Stimulated activated CD4-positive, alpha-beta T cell treated with anti-CD3 and anti-CD28 coated beads, Interleukin-1b, Interleukin-23, amount 100 ng/mL, for 24 hours (primary cell): ENCODE measurements at places on chromosomes 1 and 21.

GRCh38 chr1:189158155-189158554 is 1319.5 kb downstream of the BRINP3 start:
- DNase-seq, result no peak

DNA sequence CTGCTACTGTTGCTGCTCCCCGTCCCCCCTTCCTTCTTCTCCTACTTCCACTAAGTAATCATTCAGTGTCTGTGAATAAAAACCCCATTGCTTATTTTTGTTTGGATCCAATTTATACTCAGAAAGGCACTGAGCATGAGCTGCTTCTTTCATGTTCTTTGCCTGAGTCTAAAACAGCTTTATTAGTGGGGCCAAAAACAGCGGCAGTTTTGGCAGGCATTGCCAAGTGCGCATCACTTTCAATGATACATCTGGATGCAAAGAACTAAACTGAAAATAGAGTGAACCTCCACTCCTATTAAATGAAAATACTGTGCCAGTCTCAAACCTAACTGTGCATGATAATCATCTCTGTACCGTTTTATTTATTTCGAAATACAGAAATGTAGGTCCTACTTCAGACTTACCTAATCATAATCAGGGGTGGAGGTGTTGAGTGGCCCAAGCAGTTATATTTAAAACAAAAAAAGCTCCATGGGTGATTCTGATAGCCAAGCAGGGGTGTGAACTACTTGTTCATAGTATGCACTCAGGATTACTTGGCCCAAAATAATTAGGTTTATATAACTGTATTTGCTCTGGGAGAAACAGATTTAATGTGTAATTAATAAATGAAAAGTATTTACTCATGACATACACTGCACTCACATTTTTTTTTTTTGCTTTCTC is 48.4 kb downstream of the NEK7 start:
- DNase-seq, result no peak

DNA sequence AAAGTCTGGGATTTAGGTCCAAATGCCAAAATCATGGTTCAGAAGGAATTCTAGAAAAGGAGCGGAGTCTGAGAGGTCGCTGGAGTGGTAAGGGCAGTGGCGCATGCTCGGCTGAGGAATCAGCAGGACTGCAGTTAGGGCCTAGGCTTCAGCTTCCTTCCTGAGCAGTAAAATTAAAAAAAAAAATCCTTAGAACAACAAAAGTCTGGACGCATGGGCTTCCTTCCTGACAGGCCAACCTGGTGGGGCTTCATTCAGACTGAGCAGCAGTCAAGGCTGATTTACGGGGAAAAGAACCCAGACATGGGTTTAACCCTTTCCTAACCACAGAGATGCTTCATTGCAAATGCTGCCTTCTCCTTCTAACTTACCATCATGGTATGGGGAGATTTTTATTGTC is 17.1 kb downstream of the RNF220 start:
- no peak for DNase-seq

- no peak for DNase-seq
Measured at GRCh38 chr1:154488922-154489321, 13.1 kb upstream of the TDRD10 start.

GRCh38 chr1:107677697-107678096 is 287.3 kb downstream of the VAV3 start:
- DNase-seq, result no peak

DNA sequence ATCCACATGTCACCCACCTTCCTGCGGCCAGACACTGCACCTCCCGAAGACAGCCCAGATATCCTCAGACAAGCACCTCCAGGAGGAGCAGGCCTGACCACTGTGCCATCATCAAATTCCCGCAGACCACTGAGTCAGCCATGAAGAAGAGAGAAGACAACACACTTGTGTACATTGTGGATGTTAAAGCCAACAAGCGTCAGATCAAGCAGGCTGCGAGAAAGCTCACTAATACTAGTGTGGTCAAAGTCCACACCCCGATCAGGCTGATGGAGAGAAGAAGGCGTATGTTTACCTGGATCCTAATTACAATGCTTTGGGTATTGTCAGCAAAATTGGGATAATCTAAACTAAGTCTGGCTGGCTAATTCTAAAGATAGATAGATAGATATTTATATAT is 41.4 kb upstream of the BECN2 start:
- DNase-seq, result no peak

DNA sequence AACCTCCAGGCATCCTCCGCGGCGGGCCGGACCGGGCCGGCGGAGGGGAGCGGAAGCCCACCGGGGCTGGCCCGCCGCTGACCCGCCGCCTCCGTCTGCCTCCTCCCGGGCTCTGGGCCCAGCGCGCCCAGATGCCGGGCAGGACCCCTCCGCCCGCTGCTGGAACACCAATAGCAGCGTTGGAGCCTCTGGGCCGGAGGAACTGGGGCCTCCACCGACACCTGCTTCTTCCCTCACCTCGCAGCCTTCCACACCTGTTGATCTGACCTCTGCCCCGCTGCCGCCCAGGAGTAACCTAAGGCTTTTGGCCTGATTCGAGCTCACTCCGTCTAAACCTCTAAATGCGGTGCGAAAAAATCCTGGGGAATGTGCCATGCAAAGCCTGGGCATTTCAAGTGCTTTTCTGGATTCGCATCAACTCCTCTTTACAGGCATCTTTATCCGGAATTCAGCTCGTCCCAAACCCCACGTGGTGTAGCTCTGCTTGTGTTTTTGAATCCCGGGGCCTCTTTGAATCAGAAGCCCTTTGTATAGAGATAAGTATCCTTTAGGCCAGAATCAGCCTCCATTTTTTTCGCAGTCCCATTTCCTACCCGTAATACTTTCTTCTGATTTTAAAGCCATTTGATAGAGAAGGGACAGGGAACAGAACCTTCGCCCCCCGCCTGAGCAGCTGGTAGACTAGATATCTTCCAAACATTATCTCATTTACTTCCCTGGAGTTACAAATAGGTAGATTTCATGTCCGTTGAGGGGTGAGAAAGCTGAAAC is 680 bp upstream of the CNN3 start:
- no peak for DNase-seq

- DNase-seq, result no peak
Measured at GRCh38 chr1:236287356-236287755, 5.6 kb upstream of the ERO1B start.

- no peak for DNase-seq
Measured at GRCh38 chr1:47672622-47673021, 234.8 kb downstream of the FOXD2 start.

- DNase-seq, result no peak
Measured at GRCh38 chr1:60621368-60621851, 461.0 kb upstream of the NFIA start.

GRCh38 chr1:59751801-59752200 is 62.9 kb upstream of the HOOK1 start:
- DNase-seq, result no peak

- DNase-seq, result no peak
Measured at GRCh38 chr21:29808153-29808552, 131.6 kb downstream of the GRIK1 start.

- no peak for DNase-seq
Measured at GRCh38 chr1:110420874-110421793, 13.6 kb upstream of the LAMTOR5 start.

DNA sequence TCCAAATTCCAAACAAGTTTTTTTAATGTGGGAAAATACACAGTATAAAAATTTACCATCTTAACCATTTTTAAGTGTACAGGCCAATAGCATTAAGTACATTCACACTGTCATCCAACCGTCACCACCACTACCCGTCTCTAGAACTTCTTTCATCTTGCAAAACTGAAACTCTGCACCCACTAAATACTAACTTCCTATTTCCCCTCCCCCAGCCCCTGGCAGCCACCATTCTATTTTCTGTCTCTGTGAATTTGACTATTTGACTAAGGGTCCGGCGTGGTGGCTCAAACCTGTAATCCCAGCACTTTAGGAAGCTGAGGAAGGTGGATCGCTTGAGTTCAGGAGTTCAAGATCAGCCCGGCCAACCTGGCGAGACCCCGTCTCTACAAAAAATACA is 36.1 kb downstream of the CLSTN1 start:
- DNase-seq, result peak; percentile 40

DNA sequence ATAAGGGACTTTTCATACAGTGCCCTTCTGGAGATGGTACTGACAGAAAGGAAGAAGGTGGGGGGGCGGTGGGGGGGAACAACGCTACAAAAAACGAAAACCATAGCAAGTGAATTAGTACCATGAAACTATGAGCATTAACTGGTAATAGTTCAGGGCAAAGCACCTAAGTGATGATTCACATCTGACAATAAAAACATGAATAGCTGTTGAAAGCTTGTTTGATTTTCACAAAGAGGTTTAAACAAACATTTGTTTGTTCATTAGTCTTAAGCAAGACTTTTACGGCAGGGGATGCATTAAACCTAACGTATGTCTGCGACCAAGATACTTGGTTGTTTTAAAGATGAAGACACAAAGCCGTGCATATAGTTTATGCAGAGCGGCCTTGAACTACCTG is 177.5 kb downstream of the LMO4 start:
- DNase-seq, result no peak

DNA sequence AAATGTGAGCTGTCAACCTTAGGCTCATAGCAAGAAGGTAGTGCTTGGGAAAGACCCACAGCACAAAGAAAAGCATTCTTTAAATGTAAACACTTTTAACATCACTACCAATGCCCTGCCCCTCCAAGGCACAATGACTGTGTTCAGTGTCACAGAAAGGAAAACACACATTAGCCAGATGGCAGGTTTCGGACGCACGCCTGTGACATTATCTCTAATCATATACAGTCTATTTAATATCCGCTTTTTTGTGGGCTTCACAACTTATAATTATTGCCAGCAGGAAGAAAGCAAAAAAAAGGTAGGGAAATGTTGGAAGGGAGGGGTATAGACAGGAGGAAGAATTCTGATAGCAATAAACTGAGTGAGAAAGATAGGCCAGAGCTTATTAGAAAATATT is 112.4 kb upstream of the BEND5 start:
- DNase-seq, result no peak

DNA sequence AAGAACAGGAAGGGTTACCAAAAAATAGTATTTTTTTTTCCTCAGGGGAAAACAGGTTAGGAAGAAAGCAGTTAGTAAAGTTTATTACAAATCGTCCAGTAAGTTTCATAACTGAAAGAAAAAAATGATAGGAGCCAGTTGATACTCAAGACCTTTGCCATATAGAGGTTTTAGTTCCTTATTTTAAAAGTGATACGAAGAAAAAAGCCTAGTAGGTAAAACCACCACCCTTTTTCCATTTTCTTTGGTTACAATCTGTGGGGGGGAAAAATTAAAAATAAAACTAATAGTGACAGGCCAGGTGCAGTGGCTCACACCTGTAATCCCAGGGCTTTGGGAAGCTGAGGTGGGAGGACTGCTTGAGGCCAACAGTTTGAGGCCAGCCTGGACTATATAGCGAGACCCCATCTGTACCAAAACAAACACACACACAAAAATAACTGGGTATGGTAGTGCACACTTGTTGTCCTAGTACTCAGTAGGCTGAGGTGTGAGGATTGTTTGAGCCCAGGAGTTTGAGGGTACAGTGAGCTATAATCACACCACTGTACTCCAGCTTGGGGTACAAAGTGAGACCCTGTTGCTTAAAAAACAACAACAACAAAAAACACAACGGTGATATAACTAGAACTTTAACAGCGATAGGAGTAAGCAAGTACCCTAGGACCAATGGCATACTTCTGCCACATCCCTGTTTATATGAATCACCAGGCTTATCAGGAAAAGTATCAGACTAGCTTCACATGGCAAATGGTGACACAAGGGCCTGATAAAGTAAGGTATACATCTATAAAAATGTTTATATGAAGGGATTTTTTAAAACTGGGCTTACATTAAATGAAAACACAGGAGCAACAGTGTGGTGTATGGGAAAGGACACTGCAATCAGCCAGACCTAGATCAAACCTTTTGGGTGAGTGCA is 5.4 kb downstream of the TMEM59 start:
- DNase-seq, result no peak

GRCh38 chr1:160811147-160811546 is 15.2 kb downstream of the LY9 start:
- DNase-seq, result no peak

GRCh38 chr1:25004355-25004754 is 74.3 kb upstream of the RUNX3 start:
- no peak for DNase-seq

DNA sequence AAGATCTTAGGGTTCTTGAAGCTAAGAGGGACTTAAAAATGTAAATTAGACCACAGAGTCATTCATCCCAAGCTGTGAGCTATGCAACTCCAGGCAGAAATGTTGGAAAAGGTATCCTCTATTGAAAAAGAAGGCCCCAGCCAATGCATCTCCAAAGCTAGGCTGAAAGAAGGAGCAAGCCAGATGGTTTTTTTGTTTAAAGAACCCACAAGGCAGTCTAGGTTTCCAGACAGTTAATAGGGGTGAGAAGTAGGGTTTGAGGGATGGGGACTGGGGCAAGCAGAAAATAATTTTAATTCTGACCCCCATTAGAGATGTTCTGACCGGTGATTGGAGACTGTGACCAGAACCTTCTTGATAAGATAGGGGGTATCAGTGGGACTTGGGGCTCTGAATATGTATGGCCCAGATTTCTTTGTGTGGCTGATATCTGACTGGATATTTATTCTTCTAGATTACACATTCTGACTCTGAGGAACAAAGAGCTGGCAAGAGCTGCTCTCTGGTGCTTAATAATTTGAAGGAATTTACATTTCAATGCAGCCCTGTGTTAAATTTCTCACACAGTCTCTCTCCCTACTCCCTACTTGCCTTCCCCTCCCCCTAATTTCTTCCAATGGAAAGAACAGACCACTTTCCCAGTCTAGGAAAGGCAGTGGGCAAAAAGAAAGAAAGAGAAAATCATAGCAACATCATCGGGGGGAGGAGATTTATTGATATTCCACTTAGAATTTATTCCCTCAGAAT is 104.9 kb downstream of the NUF2 start:
- no peak for DNase-seq

DNA sequence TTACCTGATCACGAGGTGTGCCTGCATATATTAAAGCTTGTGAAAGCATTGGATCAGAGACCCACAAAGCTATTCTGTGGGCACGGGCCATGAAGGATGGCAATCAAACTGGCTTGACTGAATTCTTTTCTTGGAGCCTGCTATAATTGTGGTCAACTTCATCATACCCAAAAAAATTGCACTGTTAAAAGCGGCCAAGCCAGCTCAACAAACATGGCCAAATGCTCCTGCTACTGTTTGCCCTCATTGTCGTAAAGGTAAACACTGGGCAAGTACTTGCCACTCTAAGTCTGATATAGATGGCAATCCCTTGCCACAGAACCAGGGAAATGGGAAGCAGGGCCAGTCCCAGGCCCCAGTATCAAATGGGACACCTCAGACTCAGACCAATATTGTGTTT is 6.6 kb upstream of the GSTM5 start:
- no peak for DNase-seq

- no peak for DNase-seq
Measured at GRCh38 chr1:231364192-231364591, 26.1 kb downstream of the SPRTN start.

GRCh38 chr1:8378178-8378577 is 60.3 kb downstream of the SLC45A1 start:
- no peak for DNase-seq
